Stimulated activated CD4-positive, alpha-beta T cell treated with anti-CD3 and anti-CD28 coated beads, Interleukin-4, amount 100 ng/mL, for 24 hours (primary cell): ENCODE measurements at places on chromosomes 5 and 9.

- DNase-seq = no peak
Observed at GRCh38 chr5:646396-647201, 34.5 kb downstream of the CEP72 start.

DNA sequence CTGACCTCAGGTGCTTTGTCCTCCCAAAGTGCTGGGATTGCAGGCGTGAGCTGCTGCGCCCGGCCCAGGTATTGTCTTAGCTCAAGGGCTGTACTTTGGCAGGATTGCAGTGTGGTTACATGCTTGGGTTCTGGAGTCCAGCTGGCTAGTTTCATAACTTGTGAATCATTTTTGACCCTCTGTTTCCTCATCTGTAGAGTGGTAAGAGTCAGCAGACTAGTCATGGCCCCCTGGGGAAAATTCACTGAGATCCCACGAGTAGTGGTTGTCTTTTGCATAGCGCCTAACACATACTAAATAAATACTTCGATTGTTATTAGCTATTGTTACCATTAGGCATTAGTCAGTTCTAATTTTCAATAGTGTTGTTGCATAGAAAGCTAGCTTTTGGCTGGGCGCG, 14.3 kb downstream of the PTPA start:
- DNase-seq = no peak

GRCh38 chr5:58988938-58989337, 406.1 kb downstream of the RAB3C start:
- DNase-seq = no peak

- no peak for DNase-seq
Observed at GRCh38 chr9:71145179-71145578, 23.8 kb upstream of the TRPM3 start.

- DNase-seq = no peak
Observed at GRCh38 chr5:135729321-135729786, 105.1 kb upstream of the SLC25A48 start.

DNA sequence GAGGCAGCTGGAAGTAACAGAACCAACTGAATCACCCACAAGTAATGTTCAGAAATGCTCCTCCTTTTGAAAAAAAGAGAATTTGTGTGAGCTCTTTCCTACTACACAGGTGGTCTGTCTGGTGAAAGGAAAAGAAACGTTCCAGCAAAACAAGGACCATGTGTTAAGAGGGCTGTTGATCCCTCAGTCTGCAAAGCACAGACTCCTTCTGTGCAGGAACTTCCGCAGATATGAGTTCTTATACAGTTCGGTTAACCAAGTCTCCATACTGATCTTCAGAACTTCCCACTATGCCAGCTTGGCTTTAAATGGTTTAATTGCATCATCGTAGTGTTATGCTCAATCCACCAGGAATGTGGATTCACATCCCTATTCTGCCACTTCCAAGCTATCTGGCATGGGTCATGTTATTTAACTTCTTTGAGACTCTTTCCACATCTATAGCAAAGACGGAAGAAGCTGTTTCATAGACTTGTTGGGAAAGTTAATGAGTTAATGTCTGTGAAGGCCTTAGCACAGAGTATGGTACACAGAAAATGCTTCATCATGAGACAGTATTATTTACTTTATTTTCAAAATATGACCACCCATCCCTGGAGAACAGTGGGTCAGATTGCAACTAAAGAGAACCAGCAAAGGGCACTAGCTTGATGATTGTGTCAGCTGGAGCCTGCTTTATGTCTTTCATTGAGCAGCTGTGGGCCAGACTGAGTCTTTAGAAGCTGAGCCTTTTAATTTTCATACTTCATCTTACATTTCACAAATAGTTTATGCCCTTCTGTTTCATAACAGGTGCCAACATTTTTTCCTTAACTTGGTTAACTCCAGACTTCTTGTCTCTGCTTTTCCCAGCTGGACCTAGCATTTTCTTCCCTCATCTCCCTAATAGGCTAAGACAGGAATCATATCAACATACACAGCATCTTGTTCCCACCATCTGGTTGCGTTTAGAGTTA, 89.9 kb downstream of the MAMDC2 start:
- DNase-seq = no peak
